MCF 10A (cell line): ENCODE measurements at places on chromosomes 11 and 22.

GRCh38 chr22:46121079-46121478 lies 29.2 kb upstream of the PPARA start:
- H3K27me3 ChIP-seq, result no peaks in the 10 kb centered on the region
- peak; percentile 27 for DNase-seq
- H3K4me1 ChIP-seq, result no peaks in the 10 kb centered on the region
- peaks cover 24% of the 10 kb centered on the region for H3K36me3 ChIP-seq
- H3K4me3 ChIP-seq, result no peak overlapping the region

DNA sequence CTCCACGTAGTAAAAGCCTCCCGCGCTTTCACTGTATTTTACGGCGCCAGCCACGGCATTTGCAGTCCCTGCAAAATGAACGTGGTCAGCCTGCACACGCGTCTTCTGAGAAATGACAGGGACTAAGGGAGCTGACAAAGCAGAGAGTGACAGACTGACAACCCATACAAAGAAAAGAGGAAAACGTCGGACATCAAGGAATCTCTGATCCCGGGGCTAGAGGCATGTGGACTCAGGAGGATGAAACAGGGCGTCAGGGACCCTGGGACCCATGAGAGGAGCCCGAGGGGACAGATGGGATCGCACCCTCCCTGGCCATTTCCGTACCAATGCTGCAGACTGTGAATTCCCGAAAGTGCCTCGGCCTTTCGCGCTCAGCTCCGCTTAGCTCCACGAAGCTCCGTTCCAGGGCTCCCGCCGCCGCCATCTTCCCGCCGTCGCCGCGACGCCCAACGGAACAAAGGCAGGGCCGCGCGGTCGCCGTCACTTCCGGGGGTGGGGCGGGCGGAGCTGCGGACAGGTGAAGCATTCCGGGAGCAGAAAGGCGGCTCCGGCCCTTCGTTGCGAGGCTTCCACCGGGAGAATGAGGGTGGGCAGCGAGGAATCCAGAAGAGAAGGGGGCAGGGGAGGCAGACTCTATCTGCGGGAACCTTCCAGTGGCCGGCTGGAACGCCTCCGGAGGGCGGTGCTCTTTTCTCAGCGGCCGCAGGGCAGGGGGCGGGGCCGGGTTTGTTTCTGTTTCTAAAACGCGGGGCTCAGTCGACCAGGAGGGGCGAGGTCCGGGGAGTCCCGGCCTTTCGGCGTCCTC lies at the start of gene NUP160:
Gene NUP160 (minus strand): TSS at position 459 of the 808 bp plus-strand sequence. CDS start 32 bp downstream, at position 427.
- H3K27me3 ChIP-seq, result no peaks in the 10 kb centered on the region
- H3K4me1 ChIP-seq, result peaks cover 27% of the 10 kb centered on the region
- peak within 1 kb of the TSS; percentile 93 for H3K27ac ChIP-seq
- DNase-seq, result peak; percentile 66

DNA sequence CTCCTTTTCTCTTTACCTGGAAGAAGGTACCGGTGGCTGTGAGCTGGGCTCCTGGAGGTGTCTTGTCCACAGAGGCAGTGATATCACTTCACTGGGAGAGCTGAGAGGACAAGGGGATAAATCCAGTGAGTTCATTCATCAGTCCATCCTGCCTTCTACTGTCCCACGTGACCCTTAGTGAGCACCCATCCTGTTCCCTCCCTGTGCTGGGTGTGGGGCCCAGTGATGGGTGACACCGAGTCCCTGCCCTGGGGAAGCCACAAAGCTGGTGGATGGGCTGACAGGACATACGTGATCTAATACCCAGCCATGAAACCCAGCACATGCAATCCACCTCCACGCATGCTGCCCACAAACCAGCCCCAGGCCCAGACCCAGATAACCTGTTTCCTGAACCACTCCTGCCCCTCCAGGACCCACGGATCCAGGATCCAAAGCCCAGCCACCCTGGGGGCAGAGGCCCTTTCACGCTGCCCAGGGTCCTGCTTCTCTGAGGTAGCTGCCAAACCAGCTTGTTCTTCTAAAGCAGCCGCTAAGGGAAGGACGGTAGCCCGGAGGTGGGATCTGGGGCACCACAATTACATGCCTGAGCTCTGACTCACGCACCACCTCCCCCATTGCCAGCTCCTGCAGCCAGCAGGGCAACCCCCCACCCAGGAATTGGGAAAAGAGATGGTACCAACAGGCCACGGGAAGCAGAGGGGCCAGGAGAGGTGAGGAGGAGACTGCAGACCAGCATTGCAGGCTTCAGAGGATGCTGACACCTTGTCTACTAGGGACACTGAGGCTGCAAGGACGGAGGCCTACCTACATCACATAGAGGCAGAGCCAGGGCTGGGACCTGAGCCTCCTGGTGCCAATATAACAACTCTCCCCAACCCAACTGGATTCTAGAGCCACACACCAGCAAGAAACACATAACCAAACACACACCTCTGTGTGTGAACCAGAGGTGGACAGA lies 35.2 kb downstream of the GDPD5 start:
- peak; percentile 41 for DNase-seq
- H3K27ac ChIP-seq, result no peak overlapping the region
- peaks cover 13% of the 10 kb centered on the region for H3K4me1 ChIP-seq
- no peak overlapping the region for H3K4me3 ChIP-seq
- H3K36me3 ChIP-seq, result no peaks in the 10 kb centered on the region
- no peaks in the 10 kb centered on the region for H3K27me3 ChIP-seq

- no peaks in the 10 kb centered on the region for H3K27me3 ChIP-seq
- no peak overlapping the region for H3K27ac ChIP-seq
- no peak overlapping the region for H3K4me3 ChIP-seq
- H3K36me3 ChIP-seq, result no peaks in the 10 kb centered on the region
These were observed 123.2 kb downstream of the KCNQ1OT1 start for GRCh38 chr11:2576549-2576948.

GRCh38 chr11:36341915-36342314 lies 45.8 kb downstream of the PRR5L start:
- no peak overlapping the region for H3K4me3 ChIP-seq
- DNase-seq, result no peak
- H3K36me3 ChIP-seq, result no peaks in the 10 kb centered on the region
- H3K4me1 ChIP-seq, result no peaks in the 10 kb centered on the region
- no peaks in the 10 kb centered on the region for H3K27me3 ChIP-seq

DNA sequence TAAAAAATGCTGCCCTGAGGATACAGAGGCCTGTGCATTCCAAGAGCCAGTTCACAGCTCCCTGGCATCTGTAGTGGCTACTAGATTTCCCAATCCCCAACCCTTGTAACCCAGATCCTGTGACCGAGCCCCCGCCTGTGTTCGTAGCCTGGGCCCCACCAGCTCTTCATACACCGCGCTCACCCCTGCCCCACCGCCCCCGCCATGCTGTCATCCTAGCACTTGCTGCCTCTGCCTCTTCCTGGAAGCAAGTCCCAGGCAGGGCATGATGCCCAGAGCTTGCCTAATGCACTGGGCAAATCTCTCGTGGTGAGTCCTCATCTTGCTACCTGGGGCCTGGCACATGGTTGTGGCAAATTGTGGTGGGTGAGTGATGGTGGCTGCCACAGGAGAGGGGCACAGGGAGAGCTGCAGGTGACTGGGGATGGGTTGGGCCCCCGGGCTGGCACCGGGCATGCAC lies 7.1 kb downstream of the MGAT3 start:
- peak; percentile 84 for DNase-seq
- no peaks in the 10 kb centered on the region for H3K36me3 ChIP-seq
- H3K27ac ChIP-seq, result no peak overlapping the region

GRCh38 chr11:45657496-45658260 lies 7.7 kb downstream of the CHST1 start:
- no peaks in the 10 kb centered on the region for H3K36me3 ChIP-seq
- H3K4me3 ChIP-seq, result no peak overlapping the region
- H3K4me1 ChIP-seq, result no peaks in the 10 kb centered on the region
- DNase-seq, result no peak
- no peak overlapping the region for H3K27ac ChIP-seq

DNA sequence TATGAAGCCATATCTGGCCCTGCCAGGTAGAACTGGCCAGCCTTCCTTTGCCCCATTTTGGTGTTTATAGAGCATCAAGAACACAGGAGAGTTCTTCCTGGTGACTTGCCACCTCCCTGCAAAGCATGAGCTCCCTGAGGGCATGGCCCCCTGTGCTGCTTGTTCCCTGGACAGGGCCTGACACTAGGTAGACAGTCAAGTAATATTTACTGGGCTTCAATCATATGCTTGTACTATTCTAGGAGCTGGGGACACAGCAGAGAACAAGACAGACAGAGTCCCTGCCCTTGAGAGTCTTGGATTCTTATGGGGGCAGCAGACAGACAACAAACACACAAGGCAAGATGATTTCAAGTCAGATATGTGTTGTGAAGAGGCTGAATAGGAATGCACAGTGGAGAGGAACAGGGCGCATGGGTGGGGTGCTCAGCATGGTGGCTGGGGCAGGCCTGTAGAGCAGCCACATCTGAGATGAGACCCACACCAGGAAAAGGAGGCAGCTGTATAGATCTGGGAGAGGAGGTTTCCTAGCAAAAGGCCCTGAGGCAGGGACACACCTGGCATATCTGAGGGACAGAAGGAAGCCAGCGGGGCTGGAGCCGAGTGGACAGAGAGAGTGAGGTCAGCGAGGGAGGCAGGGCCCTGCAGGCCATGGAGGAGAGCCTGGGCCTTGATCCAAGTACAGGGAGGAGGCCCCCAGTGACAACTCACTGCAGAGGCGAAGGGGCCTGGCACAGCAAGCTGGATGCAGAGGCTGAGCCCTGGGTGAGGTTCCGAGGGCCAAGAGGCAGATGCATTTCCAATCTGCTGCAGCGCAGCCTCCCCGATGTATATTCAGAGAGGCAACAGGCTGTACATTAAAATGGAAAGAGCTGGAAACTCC lies 10.2 kb upstream of the CBX6 start:
- H3K4me1 ChIP-seq, result peaks cover 19% of the 10 kb centered on the region
- H3K27ac ChIP-seq, result peak overlapping the region; percentile 88
- peaks cover 10% of the 10 kb centered on the region for H3K36me3 ChIP-seq
- H3K27me3 ChIP-seq, result peaks cover 85% of the 10 kb centered on the region
- no peak overlapping the region for H3K4me3 ChIP-seq

GRCh38 chr22:37053310-37054055 lies 1.9 kb downstream of the KCTD17 start:
- H3K4me1 ChIP-seq, result peaks cover 6% of the 10 kb centered on the region
- H3K27me3 ChIP-seq, result no peaks in the 10 kb centered on the region
- peaks cover 20% of the 10 kb centered on the region for H3K36me3 ChIP-seq
- H3K27ac ChIP-seq, result no peak overlapping the region
- no peak for DNase-seq

GRCh38 chr11:105315287-105315686 lies 175.7 kb upstream of the CARD18 start:
- no peaks in the 10 kb centered on the region for H3K36me3 ChIP-seq
- H3K4me3 ChIP-seq, result no peak overlapping the region
- no peaks in the 10 kb centered on the region for H3K27me3 ChIP-seq
- H3K27ac ChIP-seq, result no peak overlapping the region

GRCh38 chr22:49566141-49566541 lies 261.5 kb downstream of the BRD1 start:
- H3K27ac ChIP-seq, result no peak overlapping the region
- H3K4me3 ChIP-seq, result no peak overlapping the region
- no peak for DNase-seq
- no peaks in the 10 kb centered on the region for H3K36me3 ChIP-seq
- no peaks in the 10 kb centered on the region for H3K27me3 ChIP-seq
- no peaks in the 10 kb centered on the region for H3K4me1 ChIP-seq

DNA sequence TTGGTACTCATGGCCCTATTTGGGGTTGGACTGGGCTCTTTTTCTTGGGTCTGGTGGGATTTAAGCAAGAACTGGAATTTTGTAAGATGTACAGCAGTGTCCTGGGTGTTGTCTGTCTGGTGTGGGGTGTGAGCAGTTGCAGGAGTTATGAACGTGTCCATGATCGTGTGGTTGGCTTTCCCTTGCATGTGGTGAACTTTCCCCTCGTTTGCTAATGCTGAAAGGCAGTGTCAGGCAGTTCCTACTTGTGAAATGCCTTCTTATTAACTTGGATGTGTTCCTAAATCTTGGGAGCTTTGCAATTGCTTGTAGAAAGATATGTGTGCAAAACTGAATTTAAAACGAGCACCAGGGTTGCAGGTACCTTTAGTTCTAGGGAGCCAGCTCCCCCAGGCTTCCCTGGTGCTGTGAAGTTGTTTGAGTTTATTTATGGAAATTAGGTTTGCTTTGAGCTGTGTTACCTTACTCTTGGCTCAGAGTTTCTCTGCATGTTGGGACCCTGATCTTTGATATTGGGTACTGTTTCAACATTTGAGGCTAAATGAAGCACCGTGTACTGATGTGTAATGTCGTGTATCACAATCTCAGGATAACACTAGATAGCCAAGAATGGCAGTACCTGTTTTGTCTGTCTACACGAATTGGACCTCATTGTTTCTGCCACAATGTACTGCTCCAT lies 35.8 kb upstream of the HSD17B12 start:
- peaks cover 9% of the 10 kb centered on the region for H3K27me3 ChIP-seq
- H3K27ac ChIP-seq, result peak overlapping the region; percentile 98
- peak; percentile 5 for DNase-seq
- H3K36me3 ChIP-seq, result peaks cover 6% of the 10 kb centered on the region
- peak overlapping the region; percentile 79 for H3K4me3 ChIP-seq

- H3K4me1 ChIP-seq, result peaks cover 19% of the 10 kb centered on the region
- no peak overlapping the region for H3K27ac ChIP-seq
- no peak for DNase-seq
- H3K27me3 ChIP-seq, result no peaks in the 10 kb centered on the region
- H3K36me3 ChIP-seq, result peaks cover 30% of the 10 kb centered on the region
These were observed 23.5 kb downstream of the RAB38 start for GRCh38 chr11:88151709-88152265.

DNA sequence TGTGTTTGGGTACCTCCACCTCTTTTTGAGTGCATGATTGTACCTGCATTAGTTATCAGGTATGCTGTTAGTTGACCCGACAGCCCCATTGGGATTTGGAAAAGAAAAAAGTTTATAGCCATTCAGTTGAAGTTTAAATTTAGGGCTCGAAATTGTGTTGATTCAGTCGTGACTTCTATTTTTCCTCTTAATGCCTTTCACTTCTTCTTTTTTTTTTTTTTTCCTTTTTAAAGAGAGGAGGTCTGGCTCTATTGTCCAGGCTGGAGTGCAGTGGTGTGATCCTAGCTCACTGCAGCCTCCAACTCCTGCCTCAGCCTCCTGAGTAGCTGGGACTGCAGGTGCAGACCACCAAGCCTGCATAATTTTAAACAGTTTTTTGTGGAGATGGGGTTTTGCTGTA lies 2.3 kb downstream of the STT3A start:
- H3K27me3 ChIP-seq, result no peaks in the 10 kb centered on the region
- DNase-seq, result no peak
- H3K4me1 ChIP-seq, result peaks cover 17% of the 10 kb centered on the region
- peak overlapping the region; percentile 93 for H3K4me3 ChIP-seq

- DNase-seq, result no peak
- H3K4me1 ChIP-seq, result no peaks in the 10 kb centered on the region
- no peak overlapping the region for H3K4me3 ChIP-seq
- H3K36me3 ChIP-seq, result no peaks in the 10 kb centered on the region
These were observed 33.7 kb downstream of the IGF2 start for GRCh38 chr11:2105511-2105910.

GRCh38 chr22:29520851-29521250 lies 32.7 kb downstream of the THOC5 start:
- H3K27me3 ChIP-seq, result no peaks in the 10 kb centered on the region
- H3K4me1 ChIP-seq, result no peaks in the 10 kb centered on the region
- H3K36me3 ChIP-seq, result peaks cover 76% of the 10 kb centered on the region
- H3K27ac ChIP-seq, result no peak overlapping the region
